ENCODE measurements at places on chromosomes 5 and 9.

DNA sequence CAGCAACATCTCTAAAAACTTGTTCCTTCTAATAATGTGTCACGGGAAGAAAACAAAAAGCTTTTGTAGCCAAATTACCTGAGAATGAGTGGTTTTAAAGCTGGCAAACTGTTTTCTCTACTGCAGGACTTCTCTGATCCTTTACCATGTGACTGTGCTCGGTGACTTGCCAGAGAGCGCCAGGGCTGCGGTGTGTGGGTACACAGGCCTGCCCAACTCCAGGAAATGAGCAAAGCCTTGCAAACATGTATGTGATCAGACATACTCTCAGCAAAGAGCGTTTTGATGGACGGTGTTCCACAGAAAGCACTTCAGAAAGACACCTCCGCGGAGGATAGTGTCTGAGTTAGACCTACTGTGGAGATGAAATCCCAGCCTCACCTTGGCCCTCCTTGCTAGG is 157.3 kb downstream of the SPOCK1 start:
- no peak for DNase-seq

DNA sequence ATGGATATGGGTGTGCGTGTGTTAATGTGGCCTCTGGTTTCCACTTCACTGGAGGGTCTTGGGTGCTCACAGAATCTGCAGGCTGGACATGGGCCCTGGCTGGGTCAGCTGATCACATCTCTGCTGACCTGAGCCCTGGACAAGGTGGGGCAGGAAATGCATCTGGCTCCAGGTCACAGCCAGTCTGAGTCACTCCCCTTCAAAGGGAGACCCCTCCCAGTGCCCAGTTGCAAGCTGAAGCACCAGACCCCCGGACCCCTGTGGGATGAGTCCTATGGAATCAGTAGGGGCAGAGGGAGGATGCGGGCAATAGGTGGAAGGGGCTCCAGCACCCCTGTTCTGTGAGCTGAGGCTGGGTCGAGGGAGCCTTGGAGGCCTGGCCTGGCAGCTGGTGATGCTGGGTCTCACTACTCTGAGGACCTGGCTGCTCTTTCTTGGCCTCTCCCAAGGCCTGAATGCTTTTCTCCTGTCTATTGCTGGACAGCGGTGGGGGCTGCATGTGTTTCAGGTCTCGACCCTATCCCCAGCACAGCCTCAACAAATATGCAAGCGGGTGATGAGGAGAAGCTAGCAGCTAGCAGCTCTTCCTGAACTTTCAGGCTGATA is 54.5 kb downstream of the PHF2 start:
- DNase-seq, result no peak

DNA sequence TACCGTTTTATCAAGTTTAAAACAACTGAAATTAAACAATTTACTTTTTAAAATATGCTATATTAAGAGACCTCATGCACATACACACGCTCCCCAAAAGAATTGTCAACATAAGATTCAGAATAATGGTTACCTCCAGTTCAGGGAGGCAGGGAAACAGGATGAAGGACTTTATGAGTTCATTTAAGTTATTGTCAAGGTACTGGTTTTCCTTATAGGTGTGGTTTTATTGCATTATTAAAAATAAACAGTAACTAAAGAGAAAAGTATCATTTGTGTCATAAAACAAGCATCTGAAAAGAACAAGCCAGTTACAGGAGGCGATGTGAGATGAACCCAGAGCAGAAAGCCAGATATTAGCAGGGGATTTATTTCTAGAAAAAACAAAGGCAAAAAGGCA is 2376.7 kb downstream of the MAT2B start:
- no peak for DNase-seq

DNA sequence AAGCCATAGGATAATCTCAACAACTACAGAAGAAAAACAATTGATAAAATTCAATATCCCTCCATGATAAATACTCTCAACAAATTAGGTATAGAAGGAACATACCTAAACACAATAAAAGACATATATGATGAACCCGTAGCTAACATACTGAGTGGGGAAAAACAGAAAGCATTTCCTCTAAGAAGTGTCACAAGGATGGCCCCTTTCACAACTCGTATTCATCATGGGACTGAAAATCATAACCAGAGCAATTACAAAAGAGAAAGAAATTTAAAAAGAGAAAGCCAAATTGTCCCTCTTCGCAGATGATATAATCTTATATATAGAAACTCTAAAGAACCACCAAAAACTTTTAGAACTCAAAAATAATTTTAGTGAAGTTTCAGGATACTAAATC is 146.3 kb upstream of the RGMB start:
- no peak for DNase-seq

- DNase-seq, result no peak
Measured at GRCh38 chr5:109936996-109937395, 247.3 kb downstream of the MAN2A1 start.

DNA sequence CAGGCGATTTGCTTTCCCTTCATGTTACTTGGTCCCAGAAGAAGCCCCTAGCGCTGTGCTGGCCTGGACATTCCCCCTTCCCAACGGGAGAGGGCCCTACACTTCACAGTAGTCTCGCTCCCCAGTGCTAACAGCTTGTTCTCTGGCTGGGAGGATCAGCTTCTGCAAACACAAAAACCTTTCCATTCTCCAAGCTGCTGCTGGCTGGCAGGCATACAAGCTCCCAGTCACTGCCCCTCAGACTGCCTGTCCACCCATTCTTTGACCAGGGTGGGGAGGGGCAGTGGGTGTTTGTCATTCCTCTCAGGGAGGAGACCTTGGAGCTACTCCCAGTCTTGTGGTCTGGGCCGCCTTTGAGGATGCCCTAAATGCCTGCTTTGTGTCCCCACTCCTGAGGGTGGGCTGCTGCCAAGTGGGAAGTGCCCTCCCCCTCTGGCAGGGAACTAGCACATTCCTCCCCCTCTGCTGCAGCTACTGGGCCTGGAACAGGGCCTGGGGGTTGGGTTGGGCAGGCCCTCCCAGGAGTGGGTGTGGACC is 20.8 kb downstream of the ENHO start:
- DNase-seq, result no peak

DNA sequence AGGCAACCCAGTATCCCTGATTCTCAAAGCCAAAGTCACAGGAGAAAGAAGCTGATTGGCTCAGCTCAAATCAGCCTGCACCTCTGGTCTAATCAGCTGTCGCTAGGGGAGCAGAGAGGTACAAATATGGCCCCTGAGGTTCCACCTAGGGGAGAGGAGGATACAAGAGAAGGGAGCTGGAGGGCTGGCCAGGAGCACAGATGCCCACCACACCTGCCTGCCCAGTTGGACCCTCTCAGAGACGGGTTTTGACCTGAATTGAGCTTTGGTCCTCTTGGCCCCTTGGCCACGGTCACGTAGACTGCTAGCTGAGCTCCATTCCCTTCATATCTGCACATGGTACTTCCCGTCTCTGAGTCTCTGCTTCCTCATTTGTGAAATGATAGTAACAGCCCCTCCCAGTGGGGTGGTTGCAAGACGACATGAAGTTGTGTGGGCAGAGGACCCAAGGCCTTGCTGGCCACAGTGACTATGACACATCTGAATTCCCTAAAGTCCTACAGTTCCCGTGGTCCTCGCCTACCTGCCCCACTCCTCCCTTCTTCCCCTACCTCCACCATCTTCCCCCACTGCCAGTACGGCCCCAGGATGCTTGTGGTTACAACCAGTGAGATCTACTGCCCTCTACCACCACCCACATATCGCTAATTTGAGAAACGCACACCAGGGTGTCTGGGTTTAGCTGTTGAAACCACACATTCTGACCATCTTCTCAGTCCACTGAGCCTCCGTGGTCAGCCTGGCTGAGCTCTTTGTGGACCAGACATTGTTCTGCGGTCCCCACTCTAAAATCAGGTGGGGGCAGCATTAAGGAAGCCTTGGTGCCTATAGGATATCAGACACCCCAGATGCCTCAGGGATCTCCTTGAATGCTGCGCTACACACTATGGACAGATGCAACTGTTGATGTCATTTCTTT is 60.3 kb upstream of the NEK6 start:
- peak; percentile 97 for DNase-seq

DNA sequence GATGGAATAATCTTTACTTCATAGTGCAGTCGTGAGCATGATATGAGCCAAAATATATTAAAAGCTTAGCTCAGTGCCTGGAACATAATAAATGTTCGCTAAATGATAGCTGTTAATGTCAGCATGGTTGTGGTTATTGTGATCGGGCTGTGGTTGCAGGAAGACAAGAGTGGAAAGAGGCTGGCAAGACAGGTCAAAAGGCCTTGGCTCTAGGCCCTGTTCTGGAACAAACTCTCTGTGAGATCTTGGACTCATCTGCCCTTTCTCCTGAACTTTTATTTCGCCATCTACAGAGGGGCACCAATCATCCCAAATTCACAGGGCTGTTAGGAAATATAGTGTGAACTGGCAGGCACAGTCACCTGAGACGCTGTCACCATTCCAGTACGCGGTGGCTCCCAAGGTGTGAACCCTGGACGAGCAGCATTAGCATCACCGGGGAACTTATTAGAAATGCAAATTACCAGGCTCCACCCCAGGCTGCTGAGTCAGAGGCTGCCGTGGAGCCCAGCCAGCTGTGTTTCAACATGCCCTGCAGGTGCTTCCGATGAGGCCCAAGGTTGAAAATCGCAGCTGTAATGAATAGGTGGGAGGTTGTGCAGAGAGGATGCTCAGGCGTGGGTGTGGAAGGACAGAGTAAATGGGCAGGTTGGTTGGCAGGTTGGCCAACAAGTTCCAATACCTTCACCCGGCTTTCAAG is 50.2 kb upstream of the SAP30L start:
- DNase-seq, result no peak

DNA sequence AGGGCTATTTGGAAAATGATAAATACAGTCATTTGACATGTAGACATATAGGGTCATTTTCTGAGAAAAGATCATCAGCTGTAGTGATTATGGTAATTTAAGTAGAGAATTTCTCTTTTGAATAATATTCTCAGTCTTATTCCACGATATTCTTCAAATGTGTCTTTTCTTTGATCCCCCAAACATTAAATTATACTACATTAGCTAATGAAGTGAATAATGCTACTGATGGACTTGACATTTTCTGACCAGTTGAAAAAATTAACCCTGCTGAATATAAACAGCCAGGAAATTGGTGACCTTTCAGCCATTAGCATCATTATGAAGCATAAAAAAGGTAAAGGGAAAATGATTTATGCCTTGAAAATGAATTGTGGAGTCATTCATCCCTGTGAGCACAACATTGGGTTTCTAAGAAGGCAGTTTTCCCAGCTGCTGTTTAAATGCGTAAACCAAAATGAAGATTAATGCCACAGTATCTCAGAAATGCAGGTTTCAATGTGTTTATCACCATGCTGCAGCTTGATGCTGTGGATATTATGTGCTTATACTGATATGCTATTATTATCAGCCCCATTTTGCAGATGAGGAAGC is 489.1 kb downstream of the KCTD16 start:
- no peak for DNase-seq

DNA sequence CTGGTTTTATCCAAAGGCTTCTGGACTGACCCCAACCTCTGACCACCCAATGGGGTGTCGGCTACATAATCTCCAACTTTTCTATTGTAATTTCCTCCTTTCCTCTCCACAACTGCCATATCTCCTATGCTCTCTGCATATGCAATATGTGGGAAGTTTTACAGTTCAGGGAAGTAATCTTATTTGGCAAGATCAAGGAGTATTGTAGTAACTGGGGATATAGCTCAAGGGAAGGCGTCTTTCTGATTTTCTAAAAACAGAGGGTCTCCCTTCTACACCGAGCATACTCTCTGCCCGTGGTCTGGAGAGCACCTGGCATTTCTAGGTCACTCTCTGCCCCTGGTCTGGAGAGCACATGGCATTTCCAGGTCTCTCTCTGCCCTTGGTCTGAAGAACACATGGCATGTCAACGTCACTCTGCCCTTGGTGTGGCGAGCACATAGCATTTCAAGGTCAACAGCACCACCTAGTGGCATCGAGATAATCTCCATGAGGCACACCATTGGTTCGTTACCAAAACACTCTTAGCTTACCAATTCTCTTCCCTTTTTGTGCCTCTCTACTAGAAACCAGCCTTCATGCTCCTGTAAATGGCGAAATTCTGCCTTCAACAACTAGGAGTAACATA is 616.4 kb upstream of the NUDT12 start:
- DNase-seq, result peak; percentile 17

DNA sequence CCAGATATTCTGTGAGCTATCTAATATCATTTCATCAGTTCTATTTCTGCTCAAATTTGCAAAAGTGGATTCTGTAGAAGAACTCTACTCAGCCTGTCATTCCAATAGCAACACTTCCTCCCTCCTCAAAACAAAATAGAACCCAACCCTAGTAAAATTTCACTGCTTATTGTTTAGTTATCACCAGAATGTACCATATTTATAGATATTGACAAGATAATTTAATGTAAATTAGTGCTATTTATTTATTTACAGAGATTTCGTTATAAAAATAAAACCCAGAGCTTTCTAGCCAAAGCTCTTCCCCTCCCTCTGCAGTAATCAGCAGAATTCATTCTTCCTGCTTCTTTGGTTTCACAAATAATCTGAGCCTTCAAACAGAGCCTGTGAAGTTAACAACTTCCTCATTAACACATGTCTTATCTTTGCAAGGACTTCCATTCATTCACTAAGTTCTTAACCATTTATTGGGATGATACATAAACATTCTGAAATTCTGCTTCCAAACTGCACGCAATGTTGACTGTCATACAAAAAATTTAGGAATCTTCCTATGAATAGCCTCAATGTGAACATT is 73.7 kb upstream of the PJA2 start:
- DNase-seq, result peak; percentile 50

DNA sequence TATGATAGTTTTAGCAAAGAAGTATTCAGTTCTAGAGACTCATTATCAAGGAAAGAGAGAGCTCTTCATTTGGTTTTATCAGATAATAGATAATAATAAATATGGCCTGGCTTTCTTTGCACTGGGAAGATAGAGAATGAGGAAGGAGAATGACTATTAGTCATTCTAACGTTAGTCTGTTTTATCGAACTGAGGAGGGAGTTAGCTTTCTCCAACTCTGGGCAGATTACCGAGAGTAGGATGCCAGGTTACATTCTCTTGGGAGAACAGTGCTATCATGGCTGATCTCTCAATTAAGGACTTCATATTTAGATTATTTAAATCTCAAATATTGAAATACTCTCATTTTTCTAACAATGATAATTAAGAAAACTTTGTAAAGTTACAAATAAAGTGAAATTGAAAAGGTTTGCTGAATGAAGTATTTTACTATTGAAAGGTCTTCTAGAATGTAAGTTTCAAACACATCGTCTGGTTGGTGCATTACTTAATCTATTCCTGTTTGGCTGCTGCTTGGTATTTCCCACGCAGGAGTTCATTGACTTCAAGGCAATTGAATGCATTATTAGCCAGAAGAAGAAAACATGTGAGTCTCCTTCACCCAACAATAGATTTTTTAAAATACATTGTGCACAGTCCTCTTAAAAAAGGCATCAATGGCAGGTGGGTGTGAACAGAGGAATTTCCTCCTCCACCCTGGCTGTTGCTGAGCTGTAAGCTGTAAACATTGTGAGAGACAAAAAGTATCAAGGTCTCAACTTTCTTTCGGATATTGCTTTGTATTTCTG is 140.8 kb downstream of the C9orf152 start:
- DNase-seq, result peak; percentile 64

- no peak for DNase-seq
Measured at GRCh38 chr9:36034234-36034633, 2.5 kb upstream of the RECK start.

- no peak for DNase-seq
Measured at GRCh38 chr9:129084087-129084486, 3.2 kb downstream of the DOLPP1 start.

GRCh38 chr9:38246833-38247232 is 145.7 kb upstream of the ALDH1B1 start:
- no peak for DNase-seq

Measured in suppressor macrophage treated with lipopolysaccharide for 1 hour (primary cell).